ENCODE measurements at places on chromosomes 4 and X. TPM values are rescaled to one million over a fixed set of nuclear protein-coding genes. Genes with fewer than 3 reads are reported as not detected.
A peak's percentile ranks its signal among the peaks of the same experiment; 100 is the strongest.

GRCh38 chrX:7110821-7111276, 36.7 kb upstream of the STS start:
- ATAC-seq, result no peak

The CDX4 gene
- total RNA-seq, result not detected

The MEPE gene
- not detected for total RNA-seq

DNA sequence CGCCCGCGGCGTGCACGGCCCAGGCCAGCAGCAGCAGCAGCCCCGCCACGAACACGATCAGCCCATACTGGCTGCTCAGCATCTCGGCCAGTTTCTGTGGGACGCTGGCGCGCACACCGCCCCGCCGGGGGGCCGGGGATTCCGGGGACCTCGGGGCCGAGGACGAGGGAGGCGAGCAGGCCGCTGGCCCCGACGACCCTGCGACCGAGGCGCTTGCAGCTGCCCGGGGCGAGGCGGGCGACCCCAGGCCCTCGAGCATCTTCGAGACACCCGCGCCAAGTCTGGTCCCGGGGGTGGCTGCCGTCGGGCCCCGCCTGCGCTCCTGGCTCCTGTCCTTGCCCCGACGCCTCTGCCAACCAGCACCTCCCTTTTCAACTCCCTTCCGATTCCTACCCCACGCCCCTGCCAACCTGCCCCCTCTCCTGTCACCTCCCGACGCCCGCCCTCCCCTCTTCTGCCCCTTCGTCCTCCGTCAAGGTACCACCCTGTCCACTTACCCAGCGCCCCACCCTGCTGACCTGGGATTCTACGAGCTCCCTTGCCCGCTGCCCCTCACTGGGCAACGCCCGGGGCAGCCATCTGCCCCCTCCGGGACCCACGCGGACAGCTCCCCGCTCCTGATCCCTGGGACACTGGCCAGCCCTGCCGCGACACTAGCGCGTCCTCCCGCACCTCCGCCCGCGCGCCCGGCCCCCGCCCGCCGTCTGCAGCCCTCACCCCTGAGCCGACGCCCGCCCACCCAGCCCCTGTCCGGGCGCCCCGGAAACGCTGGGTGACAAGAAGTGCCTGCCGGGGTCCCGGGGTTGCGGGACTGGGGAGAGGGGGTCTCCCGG, at the start of gene OTOP1:
Gene OTOP1, minus strand, starts transcription at position 324 of the 833 bp plus-strand sequence. Its CDS starts 65 bp downstream, at position 259.
- ATAC-seq, result no peak

- ATAC-seq, result peak; percentile 79
Observed at GRCh38 chr4:55781812-55782211, 37.8 kb upstream of the EXOC1L start.

The WDR19 gene
- total RNA-seq, result 9.3 TPM

The SSX4 gene
- total RNA-seq, result not detected

DNA sequence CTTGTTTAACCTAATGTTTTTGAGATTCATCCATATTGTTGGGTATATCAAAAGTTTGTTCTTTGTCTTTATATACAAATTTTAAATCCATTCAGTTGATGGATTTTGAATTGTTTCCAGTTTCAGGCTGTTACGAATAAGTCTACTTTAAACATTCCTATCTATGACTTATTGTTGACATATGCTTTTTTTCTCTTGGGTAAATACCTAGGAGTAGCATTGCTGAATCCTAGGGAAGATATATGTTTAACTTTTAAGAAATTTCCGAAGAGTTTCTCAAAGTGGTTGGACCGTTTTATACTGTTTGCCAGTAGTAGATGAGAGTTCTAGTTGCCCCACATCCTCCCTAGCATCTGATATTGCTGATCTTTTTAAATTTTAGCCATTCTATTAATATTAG, 60.9 kb upstream of the IL13RA1 start:
- ATAC-seq, result no peak

- ATAC-seq, result no peak
Observed at GRCh38 chr4:100933628-100934027, 413.7 kb downstream of the PPP3CA start.

The CLNK gene
- 0.08 TPM for total RNA-seq

DNA sequence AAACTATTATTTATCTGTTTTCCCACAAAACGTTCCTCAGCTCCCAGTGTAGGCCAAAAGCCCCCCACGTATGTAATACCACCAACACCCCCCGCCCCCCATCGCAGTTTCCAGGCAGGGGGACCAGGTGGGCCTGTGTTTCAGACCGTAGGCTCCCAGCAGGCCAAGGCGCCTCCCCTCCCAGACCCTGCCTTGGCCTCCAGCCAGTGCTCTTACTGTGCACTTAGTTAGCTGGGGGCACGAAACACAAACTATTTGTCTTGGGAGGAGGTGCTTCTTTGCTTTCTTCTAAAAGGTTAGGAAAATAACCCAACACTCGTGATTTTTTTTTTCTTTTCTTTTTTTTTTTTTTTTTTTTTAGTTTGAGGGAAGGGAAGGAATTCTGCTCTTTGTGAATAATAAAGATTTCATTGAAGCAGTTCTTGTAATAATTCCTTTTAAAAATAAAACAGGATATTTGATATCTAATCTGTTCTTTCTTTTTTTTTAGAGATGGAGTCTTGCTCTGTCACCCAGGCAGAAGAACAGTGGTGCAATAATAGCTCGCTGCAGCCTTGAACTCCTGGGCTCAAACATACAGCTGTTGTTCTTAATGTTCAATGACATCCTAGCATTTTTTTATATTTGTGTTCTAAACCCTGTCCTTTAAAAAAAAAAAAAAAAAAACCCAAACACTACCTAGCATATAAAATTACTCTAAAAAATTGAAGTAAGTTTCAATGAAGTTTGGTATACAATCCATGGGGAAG, 83.0 kb upstream of the CLDN34 start:
- no peak for ATAC-seq

GRCh38 chr4:37661772-37662171, 24.4 kb downstream of the RELL1 start:
- no peak for ATAC-seq

- ATAC-seq, result no peak
Observed at GRCh38 chr4:153873741-153874140, 84.9 kb upstream of the SFRP2 start.

DNA sequence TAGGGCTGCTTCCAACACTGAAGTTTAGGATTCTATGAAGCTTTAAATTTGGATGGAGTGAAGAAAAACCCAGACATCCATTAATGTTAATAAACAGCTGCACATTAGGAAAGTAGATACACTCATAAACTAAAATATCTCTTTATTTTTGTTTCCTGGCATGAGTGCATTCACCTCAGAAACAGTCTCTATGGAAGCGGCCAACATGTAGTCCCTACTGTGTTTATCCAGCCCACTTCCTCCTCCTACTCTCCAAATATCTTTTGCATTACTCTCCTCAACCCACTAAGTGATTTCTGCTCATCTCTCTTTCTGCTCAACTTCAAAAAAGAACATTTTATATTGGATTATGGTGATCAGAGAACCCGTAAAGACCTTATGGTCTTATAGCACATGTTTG, 180.3 kb upstream of the MXRA5 start:
- ATAC-seq, result no peak

- ATAC-seq, result peak; percentile 75
Observed at GRCh38 chrX:7083468-7084396, 63.8 kb upstream of the STS start.

GRCh38 chr4:6974138-6974848, 64.7 kb downstream of the TBC1D14 start:
- peak; percentile 95 for ATAC-seq

The CENPC gene
- 16.2 TPM for total RNA-seq

The FRG2 gene
- not detected for total RNA-seq

DNA sequence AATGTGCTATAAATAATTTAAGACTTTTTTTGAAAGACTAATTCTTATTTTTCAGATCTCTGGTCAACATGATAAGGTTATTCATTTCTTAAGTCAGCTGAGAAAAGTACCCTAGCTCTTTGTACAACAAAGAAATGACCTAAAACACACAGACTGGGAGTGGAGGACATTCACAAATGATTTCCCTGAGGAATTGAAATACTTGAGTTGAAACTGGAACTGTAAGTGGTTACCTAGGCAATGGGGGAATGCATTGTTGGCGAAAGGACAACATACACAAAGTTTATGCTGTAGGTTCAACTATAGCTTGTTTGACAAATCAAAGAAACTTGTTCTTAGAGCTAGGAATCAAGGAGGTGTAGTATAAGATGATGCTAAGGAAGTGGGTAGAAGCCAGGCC, 915.5 kb downstream of the FAT4 start:
- ATAC-seq, result no peak

The HSD17B13 gene
- not detected for total RNA-seq

The DKK2 gene
- total RNA-seq, result not detected

The PDGFRA gene
- 11.6 TPM for total RNA-seq

The PASD1 gene
- not detected for total RNA-seq

DNA sequence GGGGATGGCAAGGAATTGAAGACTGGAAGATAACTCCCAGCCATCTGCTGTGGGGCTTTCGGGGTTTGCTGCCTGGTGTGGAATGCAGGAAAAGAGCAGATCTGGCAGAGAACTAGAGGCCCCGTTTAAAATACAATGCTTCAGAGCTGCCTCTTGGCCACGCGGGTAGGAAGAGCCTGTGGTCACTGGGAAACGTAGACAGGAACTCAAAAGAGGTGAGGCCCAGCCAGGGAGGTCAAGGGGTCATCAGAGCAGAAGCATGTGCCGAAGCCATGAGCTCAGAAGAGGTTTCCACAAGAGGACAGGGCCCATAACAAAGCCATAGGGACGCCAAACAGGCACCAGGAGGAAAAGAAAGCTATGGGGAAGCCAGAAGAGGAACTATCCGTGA, 14.5 kb upstream of the STS start:
- no peak for ATAC-seq

GRCh38 chrX:21194526-21194925, 179.7 kb upstream of the CNKSR2 start:
- no peak for ATAC-seq

The ARMCX1 gene
- total RNA-seq, result 3.0 TPM

DNA sequence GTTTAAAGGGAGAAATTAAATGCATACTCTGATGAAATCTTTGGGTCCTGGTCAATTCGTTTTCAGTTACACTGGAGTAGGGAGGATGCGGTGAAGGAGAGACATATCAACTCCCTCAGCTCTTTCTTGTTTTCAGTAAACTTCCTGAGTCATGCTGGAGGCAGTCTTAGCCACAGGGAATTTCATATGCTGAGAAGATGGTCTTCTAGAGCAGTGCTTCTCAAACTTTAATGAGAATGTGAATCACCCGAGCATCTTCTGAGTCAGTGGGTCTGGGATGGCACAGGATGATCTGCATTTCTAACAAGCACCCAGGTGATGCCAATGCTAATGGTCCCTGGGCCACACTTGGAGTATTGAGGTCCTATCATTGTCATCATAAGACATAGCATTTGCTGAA, 214.5 kb downstream of the KIT start:
- ATAC-seq, result no peak

The GYG2 gene
- 0.52 TPM for total RNA-seq

GRCh38 chr4:10348241-10348640, 109.0 kb downstream of the ZNF518B start:
- no peak for ATAC-seq

The FREM3 gene
- not detected for total RNA-seq

- no peak for ATAC-seq
Observed at GRCh38 chrX:39065051-39065871, 264.0 kb downstream of the MID1IP1 start.

The TRAPPC11 gene
- total RNA-seq, result 22.7 TPM

DNA sequence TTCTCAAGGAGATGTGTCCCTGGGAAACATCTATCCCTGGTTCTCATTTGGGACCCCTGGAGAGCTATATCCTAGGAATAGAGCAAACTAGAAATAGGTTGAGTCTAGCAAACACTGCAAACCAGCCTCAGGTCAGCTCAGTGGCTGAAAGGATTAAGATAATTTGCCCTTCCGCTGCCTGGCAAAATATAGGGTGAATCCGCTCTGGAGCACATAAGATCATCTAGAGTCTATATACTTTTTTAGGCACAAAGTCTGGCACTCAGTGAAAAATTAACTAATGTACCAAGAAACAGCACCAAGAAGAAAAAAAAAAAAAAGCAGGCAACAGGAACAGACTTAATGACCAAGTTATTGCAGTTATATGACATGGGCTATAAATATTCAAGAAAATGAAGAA, 7.3 kb upstream of the GUCY2F start:
- no peak for ATAC-seq

DNA sequence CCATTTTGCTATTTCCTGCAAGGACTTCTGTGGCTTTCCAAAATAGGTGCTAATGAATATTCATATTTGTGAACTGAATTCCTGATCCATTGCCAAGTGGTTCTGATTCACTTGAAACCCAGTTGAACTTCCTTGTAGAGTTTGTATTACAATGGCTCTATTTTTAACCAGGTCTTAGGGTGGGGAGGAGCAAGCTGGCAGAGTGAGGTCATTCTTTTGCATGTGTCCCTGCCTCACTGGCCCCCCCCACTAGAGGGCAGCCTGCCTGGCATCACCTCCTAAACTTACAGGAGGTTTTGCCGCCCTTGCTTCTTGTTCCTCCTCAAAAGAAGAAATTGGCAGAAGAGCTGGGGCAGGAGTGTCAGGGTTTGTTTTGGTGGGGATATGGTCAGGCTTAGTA, 10.5 kb downstream of the PTTG2 start:
- peak; percentile 100 for ATAC-seq

- no peak for ATAC-seq
Observed at GRCh38 chr4:119039779-119040178, 95.9 kb upstream of the MYOZ2 start.

- no peak for ATAC-seq
Observed at GRCh38 chr4:8202108-8203051, 3.3 kb downstream of the SH3TC1 start.

DNA sequence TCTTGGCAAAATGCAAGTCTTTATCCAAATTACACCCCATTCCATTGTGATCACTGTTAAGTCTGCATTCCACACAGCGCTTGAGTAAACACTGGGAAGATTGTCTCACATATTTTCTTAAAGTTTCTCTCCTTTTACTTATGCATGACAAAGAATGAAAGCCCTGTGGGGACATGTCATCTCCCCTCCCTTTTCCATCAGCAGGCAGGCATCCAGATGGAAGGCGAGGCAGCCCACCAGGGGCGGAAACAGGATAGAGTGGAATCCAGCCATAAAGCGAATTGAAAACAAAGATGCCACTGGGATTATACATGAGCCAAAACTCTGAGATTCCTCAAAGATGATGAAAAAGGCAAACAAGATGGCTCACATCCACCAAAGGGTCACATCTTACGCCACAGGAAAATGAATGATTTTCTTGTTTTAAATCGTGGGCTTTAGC, 78.2 kb downstream of the AFAP1 start:
- no peak for ATAC-seq

GRCh38 chr4:56704089-56704871, 23.2 kb upstream of the HOPX start:
- peak; percentile 51 for ATAC-seq

The PABPC1L2B gene
- not detected for total RNA-seq

- no peak for ATAC-seq
Observed at GRCh38 chrX:68917799-68918198, 89.0 kb downstream of the EFNB1 start.

The GAGE2A gene
- not detected for total RNA-seq

Data from esophagus mucosa (tissue), 1 donor.